ENCODE measurements at places on chromosomes 5 and 9.
A peak's percentile ranks its signal among the peaks of the same experiment; 100 is the strongest.

GRCh38 chr9:2041736-2042135 is 26.6 kb downstream of the SMARCA2 start:
- DNase-seq, result no peak

- DNase-seq, result no peak
Measured at GRCh38 chr9:127035948-127036347, 86.5 kb downstream of the ANGPTL2 start.

- no peak for DNase-seq
Measured at GRCh38 chr9:32533816-32534215, 7.8 kb upstream of the RIGI start.

- DNase-seq, result no peak
Measured at GRCh38 chr5:54868511-54869483, 116.6 kb downstream of the ESM1 start.

- DNase-seq, result no peak
Measured at GRCh38 chr5:180109920-180110319, 38.4 kb upstream of the RNF130 start.

DNA sequence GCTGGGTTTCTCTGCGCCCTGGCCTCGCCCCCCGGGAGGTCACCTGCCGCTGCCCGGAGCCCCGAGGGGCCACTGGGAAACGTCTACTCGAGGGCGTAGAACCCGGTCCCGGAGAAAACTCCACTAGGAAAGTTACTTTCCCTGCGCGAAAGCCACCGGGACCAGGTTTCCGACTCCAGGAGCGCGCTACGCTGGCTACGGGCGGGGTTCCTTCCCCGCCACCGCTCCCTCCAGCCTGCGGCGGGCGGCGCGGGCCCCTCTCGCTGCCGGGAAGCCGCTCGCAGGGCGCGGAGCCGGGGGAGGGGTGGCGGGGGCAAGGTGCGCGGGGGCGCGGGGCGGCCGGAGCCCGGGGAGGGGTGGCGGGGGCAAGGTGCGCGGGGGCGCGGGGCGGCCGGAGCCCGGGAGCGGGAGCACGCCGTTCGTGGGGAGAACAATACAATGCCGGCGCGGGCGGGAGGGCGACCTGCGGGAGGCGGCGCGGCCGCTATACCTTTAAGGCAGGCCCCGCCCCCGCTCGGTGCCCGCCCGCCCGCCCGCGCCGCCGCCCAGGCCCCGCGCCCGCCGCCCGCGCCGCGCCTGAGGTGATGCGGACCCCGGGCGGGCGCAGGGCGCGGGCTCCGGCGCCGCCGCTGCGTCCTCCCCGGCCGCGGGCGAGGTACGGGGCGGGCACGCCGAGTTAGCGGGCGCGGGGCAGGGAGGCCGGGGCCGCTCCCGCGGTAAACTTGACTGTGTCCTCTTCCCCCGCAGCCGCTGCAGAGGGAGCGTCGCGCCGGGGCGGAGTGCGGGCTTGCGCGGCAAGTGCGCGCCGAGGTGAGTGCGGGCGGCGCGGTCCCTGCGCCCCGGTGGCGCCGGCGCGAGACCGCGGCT is 278.1 kb downstream of the AOPEP start:
- peak; percentile 20 for DNase-seq

DNA sequence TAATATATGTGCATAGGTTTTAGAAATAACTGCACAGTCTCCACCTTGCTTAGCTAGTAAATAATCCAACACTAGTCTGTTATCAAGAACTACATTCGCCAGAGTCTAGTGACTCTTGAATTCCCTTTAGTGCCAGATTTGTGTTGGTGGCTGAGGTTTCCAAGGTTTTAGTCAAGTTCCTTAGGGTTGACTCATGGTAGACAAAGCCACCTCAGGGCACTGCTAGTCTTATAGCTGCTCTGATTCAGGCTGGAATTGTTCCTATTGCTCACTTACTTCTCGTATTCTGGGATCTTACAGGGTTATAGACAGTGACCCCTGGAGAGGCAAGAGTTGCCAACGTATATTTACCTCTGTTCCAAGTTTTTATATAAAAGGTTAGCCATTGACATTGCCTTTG is 1369.8 kb upstream of the CDH9 start:
- DNase-seq, result no peak

DNA sequence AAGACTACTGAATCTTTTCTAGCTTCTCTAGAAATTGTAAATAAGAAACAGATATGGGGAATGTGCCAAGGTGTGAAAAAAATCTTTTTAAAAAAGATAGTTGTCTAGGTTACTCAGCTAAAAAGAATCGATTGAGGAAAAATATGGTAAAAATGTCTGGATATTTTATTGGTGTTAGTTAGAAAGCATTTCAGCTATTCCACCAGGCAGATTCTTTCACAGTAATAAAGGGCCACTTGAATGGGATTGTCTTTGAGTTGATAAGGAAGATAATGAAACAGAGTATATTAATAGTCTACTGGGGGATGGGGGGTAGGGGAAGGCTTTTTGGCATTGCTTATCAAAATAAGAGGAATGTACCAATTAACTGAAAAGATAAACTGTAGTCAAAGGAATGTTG is 51.9 kb downstream of the SLIT3 start:
- no peak for DNase-seq

GRCh38 chr9:37730256-37730655 is 23.3 kb upstream of the TRMT10B start:
- DNase-seq, result no peak

DNA sequence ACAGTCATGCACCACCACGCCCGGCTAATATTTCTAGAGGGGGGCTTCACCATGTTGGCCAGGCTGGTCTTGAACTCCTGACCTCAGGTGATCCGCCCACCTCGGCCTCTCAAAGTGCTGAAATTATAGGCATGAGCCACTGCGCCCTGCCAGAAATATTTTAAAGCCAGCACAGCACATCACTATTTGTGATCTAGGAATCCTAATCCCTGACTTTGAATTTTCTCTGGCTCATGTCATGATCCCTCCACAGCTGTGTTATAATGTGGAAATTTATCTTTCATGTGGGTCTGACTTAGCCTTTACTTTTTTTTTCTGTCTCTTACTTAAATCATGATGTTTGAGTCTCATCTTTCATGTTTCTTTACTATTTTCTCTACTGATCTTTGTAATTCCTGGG is 18.7 kb upstream of the ITGA1 start:
- no peak for DNase-seq

DNA sequence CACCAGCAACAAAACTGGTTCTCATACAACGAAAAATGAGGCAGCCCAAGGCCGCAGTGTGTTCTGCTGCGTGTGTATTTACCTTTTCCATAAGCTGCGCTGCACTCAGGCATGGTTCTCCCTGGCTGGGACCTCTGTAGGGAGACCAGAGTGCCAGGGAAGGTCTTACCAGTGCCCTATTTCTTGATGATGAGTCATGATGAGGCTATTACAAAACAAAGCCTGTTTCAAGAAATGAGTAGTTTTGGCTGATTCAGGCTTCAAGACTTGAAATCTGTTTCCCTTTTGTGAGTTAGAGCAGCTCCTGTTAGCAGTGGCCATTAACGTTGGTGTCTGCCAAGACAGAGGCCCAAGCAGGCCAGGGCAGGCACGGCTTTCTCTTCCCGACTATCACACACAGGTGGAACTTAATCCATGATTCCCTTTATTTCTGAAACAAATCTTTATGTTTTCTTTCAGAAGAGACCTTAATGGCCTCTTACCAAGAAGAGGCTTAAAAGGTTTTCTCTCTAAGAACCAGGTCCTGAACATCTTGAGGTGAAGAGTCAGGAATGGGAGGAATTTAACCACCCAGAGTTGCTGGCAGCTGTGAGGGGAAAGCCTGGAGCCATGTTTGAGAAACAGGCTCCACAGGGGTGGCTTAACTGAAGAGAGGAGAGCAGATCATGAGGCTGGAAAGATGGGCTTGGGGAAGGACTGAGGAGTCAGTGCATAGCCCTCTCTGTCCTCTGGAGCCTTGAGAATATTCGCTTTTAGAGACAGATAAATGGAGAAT is 41.4 kb upstream of the TIFAB start:
- no peak for DNase-seq

DNA sequence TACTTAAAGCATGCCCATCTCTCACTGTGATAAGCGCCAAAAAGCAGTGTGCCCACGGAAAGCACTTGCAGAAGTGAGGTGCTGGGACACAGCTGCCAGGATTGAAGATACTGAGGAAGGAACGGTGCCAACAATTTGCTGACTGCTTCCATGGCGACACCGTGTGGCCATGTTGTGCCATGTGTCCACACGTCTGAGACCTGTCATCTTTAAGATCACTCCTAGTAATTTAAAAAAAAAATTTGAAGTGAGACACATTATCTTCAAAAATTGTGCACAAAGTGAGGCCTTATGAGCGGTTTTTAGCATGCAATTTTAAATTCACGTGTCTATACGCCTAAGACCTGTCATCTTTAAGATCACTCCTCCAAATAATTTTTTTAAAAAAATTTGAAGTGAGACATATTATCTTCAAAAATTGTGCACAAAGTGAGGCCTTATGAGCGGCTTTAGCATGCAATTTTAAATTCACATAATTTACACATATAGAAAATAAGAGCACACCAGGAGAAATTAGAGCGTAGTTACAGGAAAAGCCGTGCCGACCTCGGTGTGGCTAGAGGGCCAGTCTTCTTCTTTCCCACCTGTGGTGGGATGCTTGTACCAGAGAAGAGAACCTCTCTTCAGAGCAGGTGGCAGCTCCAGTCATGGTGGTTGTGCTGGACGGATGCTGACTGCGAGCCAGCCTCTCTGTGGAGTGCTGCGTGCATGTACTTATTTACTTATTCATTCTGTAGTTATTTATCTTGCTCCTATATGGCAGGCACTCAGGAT is 21.4 kb upstream of the FLT4 start:
- DNase-seq, result peak; percentile 49

DNA sequence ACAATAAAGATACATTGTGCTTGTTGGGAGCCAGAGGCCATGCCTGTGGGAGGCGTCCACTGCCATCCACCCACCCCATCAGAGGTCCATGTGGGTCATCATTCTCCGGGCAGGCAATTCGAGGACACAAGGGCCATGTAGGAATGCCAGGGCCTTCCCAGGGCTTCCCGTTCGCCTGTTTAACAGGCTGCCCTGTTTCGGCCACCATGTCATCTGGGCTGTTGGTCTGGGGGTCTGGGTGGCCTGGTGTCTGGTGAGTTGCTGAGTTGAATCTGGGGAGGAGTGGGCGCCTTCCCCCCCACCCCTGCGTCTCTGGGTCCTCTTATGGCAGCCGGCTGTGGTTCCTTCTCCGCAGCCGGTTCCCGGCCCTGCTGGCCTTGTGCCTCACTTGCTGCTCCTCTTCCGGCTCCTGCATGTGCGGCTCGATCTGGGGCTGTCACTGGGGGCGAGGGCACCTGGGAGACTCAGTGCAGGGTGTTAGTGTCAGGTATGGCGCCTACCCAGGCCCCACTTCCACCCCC is 117.4 kb downstream of the WNK2 start:
- DNase-seq, result no peak

DNA sequence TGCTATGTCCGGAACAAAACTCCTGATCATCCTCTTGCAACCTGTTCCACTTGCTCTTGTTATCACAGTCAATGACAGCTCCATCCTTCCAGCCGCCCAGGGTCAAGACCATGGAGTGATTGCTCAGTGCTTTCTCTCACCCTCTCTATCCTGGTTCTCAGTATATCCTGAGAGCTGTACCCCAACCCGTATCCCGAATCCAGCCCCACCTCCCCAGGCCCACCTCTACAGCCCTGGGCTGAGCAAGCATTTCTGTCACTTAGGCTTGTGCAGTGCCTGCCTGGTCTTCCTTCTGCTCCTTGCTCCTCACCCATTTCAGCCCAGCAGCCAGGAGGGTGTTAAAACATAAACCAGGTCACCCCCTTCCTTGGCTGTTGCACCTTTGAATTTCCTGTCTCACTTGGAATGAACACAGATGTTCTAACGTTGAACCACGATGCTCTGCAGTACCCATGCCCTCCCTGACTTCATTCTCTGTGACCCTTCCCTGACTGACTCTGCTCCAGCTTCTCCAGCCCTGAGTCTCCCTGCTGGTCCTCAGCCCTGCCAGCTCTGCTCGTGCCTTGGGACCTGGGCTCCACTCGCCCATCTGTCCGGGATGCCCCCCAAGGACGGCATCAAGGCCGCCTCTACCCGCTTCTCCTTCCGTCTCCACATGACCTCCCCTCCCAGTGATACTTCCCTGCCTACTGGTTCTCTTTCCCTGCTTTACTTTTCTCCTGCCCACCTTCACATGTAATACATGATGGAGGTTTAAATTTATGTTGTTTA is 110.0 kb downstream of the ICE1 start:
- DNase-seq, result no peak

DNA sequence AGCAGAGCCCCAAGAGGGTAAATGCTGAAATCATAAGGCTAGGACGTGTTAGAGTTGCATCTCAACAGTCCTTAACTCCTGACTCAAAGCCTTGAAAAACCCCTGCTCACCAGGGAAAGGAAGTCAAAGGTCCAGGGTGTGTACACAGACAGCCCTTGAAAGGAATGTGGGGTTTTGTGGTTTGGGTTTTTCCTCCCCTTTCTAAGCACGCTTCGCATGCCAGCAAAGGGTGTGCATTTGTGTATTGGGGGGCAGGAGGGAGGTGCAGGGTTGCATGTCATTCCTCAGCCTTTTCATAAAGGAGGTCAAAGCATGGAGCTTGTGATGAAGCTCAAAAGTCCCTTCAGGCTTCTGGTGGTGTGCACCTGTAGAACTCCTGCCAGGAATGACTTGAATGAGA is 17.3 kb upstream of the XPA start:
- DNase-seq, result no peak

DNA sequence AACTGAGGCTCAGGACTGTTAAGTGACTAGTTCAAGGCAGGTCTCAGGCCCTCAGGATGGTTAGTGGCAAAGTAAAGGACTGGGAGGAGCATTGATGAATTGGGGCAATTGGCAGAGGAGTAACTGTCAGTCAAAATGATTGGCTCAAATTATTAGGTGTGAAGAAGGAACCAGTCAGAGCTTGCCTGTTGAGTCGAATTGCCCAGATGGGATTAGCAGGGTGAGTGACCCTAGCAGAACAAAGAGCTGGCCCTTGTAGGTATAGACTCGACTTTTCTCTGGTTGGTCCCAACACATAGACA is 2.6 kb upstream of the NSD1 start:
- no peak for DNase-seq

DNA sequence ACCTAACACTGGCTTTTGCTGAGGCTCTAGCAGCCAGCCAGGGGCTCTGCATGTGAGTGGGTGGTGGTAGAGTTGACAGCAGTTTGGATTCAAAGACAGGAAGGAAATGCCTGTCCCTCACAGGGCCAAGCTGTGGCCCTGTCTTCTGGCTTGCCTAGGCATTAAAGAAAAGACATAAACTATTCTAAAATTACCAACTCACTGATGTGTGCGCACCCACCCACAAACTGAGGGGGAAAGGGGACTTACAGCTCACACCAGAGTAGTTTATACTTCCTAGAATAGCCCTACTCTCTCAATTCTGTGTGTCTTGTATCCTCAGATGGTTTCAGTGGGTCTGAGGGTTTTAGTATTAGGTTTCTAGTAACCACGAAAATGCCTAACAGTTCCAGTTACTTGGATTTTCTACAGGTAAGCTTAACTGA is 18.3 kb upstream of the IL13 start:
- no peak for DNase-seq

- no peak for DNase-seq
Measured at GRCh38 chr9:74696520-74696919, 191.2 kb downstream of the TRPM6 start.

- DNase-seq, result no peak
Measured at GRCh38 chr9:21506626-21507482, 24.7 kb upstream of the IFNE start.

- no peak for DNase-seq
Measured at GRCh38 chr5:151257731-151258181, 4.8 kb downstream of the GM2A start.

GRCh38 chr9:120344230-120344629 is 235.7 kb downstream of the CDK5RAP2 start:
- DNase-seq, result no peak

- no peak for DNase-seq
Measured at GRCh38 chr5:68688547-68688946, 405.3 kb upstream of the SLC30A5 start.

- DNase-seq, result no peak
Measured at GRCh38 chr5:176565760-176566288, 16.7 kb downstream of the CDHR2 start.
